Activated T-helper 1 cell treated with Interleukin-2 at 50 U/mL for 16 hours (primary cell): ENCODE measurements at places on chromosomes 11 and 22.

DNA sequence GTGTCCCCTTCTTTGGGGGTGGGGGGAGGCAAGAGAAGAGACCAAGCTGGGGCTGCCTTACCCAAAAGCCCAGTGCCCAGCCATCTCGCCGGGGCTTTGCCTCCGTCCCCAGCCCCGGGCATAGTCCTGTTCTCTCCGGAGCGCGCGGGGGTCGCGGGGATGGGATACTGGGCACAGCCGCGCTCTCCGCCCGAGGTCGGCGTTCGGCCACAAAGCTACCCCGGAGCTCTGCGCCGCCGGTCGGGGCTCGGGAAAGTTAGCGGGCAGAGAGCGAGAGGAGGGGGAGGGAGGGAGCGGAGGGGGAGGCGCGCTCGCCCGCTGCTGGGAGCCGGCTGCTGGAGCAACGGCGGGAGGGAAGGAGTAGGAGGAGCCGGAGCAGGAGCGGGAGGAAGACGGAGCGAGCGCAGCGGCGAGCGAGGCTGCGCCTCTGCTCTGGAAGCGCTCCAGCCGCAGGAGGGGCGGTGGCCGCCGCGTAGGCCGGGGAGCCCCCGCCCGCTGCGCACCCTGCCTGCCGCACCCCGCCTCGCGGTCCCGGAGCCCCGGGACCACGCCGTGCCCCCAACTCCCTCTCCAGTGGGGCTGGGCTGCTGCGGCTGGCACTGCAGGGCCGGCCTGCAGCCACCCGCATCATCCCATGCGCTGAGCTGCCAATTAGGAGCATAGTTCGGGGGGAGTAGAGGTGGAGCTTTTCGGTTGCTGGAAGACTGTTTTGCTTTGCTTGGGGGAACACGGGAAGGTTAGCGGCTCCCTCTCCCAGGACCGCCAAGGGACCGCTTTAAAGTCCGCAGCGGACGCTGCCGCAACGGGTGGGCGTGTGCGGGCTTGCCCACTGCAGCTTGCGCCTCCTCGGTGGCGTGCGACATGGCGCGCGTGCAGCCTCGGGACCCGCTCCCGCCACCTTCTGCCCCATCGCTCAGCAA lies at the start of gene SCN4B:
Gene SCN4B, minus strand, starts transcription at position 272 of the 920 bp plus-strand sequence. Its CDS starts 150 bp downstream, at position 122.
- no peak for DNase-seq

DNA sequence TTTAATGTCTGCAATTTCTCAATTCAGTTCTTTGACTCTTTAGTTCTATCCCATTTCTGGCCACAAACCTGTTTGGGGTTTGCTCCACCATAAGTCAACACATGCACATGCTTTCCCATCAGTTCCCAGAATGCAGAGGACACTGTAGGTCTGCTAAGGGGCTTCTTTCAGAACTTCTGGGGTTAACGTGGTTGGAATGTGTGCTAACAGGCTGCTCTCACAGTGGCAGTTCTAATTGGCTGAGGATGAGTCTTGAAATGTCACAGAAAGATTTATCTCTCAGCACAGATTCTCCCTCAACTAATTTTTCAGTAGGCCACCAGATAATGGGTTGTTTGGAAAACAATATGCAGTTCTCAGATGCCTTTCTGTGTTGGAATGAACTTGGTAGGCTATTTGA lies 703.4 kb downstream of the NTM start:
- DNase-seq: no peak

- DNase-seq: no peak
Measured at GRCh38 chr11:28269586-28269985, 161.4 kb downstream of the METTL15 start.

DNA sequence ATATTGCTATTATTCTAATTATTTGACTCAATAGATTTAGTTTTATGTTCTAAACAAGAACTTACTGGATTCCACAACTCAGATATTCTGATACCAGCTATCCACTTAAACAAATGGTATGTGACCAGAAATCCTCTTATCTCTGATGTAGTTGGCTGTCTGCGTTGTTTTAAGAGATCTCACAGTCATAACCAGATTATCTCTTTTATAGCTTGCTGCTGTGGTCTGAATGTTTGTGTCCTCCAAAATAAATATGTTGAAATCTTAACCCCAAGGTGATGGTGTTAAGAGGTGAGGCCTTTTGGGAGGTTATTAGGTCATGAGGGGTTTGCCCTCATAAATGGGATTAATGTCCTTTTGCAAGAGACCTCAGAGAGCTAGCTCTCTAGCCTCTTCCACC lies 12.7 kb downstream of the ANKRD42 start:
- no peak for DNase-seq

- no peak for DNase-seq
Measured at GRCh38 chr11:3347127-3347526, 31.8 kb downstream of the ZNF195 start.

GRCh38 chr11:8584082-8584481 lies 9.9 kb downstream of the STK33 start:
- no peak for DNase-seq

DNA sequence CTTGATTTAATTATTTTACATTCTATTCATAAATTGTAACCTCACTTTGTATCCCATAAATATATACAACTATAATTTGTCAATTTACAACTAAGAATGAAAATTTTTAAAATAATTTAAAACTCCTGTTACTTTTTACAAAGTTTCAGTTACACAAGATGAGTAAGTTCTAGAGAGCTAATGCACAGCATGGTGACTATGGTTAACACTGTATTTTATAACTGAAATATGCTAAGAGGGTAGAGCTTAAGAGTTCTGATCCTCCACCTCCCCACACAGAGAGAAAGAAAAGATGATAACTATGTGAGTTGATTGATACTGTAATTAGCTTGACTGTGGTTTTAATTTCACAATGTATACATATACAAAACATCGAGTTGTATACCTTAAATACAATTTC lies 412.5 kb upstream of the DDI1 start:
- no peak for DNase-seq

GRCh38 chr11:3879967-3880542 lies 24.6 kb downstream of the STIM1 start:
- no peak for DNase-seq

DNA sequence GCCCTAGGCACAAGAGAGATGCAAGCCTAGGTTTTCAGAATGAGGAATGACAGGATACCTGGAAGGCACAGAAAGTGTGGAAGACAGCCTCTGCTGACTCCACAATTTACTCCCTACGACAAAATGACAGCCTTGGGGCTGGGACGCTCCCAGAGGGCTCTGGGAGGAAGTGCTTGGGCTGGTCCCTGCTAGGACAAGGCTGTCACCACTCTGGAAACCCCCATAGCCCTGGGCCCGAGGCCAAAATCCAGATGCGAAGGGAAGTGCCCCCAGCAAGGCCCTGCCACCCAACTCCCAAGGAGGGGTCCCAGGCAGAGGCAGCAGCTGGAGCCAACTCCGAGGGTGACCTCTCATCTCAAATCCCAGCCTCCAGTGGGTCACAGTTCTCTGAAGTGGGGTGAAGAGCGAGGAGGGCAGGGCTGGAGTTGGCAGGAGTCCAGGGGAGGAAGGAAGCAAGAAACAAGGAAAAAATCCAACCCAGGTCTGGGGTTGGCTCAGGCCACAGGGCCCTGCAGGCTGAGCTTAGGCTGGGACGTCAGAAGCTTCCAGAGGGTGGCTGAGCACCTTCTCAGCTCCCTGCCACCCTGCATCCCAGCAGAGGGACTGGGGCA lies 6.3 kb upstream of the CDC42EP2 start:
- no peak for DNase-seq

DNA sequence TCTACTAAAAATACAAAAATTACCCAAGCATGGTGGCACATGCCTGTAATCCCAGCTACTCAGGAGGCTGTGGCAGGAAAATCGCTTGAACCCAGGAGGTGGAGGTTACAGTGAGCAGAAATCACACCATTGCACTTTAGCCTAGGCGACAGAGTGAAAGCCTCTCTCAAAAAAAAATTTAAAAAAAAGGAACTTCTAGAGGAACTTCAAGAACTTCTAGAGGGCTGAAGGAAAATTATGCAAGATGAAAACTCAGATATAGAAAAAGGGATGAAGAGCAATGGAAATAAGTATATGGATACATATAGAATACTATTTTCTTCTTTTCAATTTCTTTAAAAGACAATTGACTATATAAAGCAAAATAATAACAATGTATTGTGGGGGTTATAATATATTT lies 51.2 kb upstream of the PRR5 start:
- DNase-seq: no peak

DNA sequence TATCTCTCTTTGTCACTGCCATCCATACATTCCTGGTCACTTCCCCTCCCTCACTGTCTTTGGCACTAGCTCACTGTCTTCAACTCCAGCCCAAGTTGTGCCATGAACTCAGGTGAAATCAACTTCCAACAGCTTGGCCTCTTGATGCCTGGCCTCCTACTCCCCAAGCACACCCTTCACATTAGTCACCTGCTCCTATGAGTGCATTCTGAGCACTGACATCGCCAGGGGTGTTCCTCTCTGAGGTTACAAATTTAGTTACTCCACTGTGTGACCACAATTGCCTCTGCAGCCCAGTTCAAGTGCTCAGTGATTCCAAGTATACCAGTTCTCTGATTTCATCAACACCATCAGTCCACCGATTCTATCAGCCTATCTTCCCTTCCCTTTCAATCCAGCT lies 10.8 kb downstream of the DRD2 start:
- DNase-seq: no peak

DNA sequence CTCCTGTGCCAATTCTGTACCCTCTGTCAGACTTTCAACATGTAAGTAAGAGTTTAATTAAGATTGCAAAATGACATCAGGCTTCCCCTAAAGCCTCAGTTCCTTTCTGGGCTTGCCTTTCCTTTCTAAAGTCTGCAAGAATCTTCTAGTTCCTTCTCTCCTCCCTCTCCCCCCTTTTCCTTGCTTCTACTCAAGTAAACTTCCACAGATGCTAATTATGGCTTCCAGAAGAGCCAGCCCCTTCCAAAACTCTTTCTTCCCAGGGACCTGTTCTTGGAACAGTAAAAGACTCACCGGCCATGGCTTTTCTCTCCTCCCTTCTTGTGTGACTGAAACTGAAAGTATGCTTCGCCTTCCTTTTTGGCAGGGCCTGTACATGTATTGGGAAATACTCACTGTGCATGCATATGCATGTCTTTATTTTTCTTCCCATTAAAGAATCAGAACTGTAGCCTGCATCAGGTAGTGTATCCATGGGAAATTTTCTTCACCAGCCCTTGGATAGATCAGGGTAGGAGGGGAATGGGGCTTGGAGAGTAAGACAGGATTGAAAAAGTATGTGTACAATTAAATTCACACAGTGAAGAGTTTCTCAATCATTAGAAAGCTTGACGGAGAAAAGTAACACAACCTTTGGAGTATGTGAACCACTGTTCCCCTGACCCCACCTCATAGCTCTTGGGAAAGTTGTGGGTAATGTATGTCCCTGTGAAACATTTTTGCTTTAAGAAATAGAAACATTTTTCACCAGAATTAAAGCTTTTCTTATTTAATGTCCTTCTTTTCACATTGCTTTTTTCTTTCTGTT lies at the start of gene CASP1:
Gene CASP1, minus strand, starts transcription at position 332 of the 808 bp plus-strand sequence. Its CDS starts 31 bp downstream, at position 301.
- DNase-seq: no peak

DNA sequence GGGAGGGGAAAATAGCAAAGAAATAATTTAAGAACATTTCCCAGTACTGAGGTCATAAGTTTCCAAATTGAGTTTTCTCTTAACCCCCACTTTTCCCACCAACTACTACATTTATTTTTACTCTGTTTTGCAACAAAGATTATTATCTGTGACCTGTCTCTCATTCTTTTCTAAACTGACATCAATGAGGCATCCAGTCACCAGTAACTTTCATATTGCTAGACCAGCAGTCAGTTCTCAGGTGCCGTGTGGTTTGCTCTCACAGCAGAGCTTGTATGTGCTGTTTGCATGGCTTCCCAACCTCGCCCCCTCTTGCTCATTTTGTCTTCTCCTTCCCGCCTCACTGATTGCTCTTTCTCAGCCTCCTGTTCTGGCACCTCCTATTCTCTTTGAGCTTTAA lies 1091.3 kb downstream of the TBC1D22A start:
- no peak for DNase-seq

GRCh38 chr11:111510311-111510710 lies 1.9 kb downstream of the BTG4 start:
- no peak for DNase-seq

DNA sequence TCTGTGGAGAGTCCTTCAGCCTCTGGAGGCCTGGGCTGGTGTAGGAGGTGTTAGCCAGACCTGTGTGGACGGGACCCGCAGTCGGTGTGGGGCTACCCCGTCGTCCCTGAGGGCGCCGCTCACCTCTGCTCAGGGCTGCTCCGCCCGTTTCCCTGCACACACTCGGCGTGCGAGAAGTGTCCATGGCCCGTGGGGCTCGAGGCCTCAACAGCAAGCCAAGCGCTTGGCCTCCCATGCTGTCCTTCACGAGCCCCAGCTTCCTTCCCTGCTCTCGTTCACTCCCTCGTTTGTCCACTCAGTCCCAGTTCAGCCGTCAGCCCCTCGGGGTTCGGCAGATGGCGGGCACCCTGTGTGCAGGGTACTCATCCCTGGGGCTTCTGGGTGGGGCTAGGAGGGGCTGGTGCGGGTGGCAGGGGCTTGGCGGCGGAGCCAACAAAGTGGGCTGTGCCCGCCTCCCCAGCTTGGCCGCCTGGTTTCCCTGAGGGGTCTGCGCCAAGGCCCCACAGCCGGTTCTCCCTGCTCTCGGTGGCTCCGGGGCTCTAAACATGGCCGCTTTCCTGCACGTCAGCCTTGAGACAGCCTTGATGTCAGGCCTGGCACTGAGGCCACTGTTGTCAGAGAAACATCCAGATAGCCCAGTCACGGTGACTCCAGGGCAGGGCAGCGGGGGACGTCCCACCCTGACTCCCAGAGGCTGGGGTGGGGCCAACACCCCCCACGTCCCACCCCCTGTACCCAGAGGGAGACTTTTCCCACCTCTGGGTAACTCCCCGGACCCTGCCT lies 3.3 kb downstream of the MUC6 start:
- no peak for DNase-seq

GRCh38 chr11:27673979-27674663 lies 26.1 kb downstream of the BDNF start:
- DNase-seq: no peak

GRCh38 chr11:13215149-13215548 lies 62.4 kb upstream of the BMAL1 start:
- no peak for DNase-seq

DNA sequence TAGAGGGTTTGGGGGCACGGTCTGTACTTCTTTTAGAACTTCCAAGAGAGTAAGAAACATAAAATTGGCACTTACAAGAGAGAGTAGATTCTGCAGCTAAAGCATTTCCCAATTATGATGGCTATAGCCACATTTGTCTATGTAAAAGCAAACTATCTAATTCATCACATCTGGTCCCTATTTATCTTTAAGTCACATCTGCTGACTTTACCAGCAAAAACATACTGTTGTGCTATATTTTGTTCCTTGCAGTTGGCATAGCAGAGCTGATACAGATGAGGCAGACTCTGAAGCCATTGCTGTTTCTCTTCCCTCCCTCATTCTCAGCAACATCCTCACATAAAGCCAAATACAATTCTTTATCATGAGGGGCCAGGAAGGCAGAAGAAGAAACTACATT lies 1533.5 kb upstream of the RAG2 start:
- no peak for DNase-seq

DNA sequence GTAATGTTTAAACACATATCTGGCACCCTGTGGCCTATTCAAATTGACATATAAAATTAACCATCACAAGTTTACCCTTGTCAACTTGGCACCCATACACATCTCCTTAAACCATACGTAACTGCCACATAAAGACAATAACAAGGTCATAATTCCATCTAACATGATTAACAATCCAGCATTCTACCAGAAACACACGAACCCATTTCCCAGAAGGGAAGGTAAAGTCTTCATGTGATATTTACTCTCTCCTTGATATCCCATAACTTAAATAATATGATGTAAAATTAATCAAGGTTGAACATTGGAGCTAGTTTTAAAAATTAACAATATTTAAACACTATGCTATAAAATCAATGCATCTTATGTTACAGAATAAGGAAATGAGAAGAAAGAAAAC lies 55.2 kb upstream of the CEP295 start:
- no peak for DNase-seq
